ENCODE measurements at places on chromosomes 1 and 21.

DNA sequence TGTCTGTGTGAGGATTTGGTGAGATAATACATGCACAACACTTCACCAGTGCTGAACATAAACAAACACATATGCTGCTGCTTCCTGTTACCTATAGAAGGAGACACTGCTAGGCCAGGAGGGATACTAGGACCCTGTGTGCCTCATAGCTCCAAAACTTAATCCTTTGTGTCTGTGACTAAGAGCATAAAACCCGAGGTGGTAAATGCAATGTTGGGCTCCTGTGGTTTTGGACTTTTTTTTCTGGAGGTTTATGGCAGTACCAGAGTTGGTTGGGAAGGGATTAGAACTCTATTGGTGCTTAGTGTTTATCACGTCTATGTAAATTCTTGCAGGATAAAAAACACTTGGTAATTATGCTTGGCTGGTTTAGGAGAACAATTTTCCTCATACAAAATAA is 122.9 kb downstream of the NUF2 start:
- DNase-seq: no peak

DNA sequence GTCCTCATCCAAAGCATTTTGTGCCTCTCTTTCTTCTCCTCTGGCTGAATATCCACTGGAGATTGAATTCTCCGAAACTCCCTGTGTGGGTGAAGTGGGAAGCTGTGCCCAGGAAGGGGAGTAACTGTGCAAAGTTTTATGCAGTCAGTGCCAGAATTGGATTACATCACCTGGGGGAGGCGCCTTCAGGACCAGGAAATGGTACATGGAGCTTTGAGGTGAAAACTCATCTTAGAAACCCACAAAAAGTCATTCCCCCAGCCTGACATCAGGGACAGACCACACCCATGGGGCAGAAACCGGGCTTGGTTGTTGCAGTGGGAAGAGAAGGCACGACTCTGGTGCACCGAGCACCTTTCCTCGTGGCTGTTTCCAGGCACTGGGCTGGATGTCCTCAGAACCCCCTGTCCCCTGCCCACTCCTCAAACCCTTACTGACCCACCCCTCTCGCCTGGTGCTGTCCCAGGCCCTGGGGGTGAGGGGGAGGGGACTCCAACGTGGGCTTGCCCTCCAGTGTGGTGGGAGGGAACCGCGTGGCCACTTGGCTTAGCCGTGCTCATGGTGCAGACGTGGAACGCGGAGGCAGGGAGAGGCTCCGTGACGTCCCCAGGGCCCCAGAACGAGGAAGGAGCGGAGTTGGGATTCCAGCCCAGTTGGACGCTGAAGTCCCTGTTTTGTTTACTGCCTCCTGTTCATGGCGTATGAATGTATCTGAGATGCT is 15.7 kb downstream of the TFF3 start:
- DNase-seq: no peak

DNA sequence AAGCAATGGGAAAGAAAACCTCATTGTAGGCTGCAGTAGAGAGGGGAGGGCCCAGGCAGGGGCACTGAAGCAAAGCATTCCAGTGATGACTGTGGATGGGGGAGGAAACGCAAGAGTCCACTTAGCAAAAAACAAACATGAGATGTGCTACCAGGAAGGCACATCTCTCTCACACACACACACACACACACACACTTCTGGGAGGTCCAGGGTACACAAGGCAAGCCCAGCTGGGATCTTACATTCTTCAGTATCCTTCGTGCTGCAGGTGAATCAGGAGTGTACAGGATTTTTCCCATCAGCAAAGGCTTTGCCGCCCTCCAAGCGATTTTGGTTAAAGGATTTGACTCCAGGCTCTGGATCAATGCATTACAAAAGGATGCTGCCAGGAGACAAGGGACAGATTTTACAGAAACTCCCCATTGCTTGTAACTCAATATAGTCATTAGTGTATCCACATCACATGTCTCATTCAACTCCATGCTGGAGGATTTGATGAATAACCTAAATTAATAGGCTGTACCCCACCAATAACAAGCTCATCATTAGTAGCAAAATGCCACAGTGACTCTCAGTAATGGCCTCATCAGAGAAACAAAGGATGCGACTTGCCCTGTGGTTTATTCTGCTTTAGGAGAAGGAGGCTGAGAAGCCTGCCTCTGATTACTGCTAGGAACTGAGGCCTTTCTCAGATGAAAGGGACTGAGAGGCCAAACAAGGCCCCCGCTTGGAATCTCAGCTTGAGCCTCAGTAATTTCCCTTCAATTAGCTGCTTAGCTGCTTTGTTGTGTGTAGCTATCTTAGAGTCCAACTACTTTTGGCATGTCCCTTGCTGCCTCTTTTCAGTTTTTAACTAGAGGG is 41.6 kb downstream of the ABCA4 start:
- DNase-seq: no peak

DNA sequence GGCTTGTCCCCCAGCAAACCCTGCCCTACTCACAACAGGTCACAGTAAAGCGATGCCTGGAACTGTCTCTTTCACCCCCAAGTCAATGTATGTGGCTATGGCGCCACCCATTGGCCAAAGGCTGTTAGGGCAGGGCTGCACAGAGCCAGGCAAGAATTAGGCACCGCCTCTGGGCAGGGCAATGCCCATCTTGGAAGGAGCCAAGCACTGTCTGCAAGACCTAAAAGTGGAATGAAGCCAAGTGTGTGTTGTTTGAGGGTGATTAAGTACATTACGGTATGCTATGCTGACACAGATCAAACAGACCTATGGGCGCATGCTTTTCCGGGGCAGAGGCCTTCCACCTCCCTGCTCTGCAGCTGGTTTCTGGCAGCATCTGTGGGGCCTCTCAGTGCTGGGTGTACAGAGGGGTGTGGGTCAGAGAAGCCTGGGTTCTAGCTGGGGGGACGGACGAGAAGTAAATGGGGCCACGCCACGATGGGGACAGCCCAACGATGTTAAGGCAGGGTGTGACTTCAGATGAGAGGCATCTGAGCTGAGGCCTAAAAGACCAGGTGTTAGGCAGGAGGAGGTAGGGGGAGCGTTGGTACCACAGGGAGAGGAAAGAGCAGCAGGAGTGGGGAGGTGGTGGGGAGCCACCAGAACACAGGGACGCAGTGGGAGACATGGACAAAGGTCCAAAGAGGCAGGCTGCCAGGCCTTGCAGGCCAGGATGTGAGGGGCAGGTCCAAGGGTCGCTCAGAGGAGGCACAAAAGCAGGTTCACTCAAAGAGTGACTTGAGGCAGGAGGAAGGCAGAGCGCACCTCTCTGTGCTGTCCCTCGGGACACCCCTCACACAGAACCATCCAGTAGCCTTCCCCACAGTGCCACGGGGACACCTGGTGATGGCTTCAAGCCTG is 49.8 kb downstream of the ACOT7 start:
- DNase-seq: peak; percentile 68

DNA sequence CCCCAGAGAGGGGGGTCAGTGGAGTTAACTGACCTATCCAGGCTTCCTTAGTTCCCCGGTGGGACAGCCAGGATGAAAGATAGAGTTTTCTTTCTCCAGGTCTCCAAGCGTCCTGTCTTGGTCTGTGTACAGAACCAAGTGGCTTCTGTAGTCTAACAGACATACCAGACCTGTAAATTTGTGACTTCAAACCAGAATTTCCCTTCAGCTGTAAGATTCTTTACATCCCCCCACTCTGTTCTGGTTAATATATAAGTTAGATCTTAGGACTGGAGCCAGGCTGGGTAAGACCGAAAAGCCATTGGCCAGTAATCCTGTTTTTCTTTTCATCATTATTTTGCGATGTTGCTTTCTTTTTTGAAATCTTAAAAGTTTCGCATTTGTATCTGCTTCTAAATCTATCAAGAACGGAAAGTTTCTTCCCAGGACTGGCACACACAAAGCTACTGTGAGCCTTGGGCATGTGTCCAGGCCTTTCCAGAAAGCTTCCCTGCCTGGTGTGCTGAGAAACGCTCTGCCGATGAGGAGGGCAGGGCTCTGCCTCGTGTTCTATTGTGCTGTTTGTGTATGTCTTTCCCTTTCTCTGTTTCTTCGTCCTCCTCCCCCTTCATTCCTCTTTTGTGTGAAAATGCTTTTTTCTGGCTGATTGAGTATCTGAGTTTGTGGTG is 72.3 kb downstream of the RGL1 start:
- DNase-seq: no peak

DNA sequence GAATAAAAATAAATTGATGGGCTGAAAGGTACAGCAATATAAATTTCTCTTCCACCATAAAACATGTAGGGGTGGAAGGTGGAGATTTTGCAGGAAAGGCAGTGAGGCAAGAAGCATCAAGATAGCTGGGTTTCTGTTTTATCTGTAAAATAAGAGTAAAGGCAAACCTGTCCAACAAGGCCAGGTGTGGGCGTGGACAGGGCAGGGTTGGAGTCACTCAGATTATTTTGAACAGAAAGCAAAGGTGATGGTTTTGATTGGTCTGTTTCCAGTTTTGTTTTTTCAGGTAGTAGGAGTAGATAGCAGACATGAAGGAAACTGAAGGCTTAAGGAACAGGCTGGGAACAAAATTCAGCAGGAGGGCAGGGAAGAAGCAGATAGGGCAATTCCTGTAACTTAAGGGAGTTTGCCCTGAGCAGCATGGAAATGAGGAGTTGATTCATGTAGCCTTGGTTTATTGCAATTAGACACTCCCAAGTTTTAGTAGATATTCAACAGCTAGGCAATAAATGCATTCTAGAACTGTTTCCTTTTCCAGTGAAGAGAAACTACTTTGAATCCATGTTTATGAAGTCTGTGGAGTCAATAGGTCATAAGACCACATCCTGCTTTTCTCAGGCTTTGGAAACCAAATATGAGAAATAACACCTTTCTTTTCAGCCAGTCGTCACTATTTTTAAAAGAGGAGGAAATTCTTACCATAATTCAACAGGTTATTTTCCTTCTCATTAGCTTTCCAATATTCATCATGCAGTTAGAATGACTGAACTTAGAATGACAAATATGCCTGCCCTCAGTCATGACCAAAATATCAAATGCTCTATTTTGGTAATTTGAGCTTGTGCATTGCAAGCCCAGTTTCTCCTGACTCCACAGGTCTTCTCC is 38.7 kb upstream of the CD55 start:
- peak; percentile 2 for DNase-seq

- DNase-seq: peak; percentile 27
Observed at GRCh38 chr1:86616871-86617270, 70.0 kb downstream of the CLCA4 start.

DNA sequence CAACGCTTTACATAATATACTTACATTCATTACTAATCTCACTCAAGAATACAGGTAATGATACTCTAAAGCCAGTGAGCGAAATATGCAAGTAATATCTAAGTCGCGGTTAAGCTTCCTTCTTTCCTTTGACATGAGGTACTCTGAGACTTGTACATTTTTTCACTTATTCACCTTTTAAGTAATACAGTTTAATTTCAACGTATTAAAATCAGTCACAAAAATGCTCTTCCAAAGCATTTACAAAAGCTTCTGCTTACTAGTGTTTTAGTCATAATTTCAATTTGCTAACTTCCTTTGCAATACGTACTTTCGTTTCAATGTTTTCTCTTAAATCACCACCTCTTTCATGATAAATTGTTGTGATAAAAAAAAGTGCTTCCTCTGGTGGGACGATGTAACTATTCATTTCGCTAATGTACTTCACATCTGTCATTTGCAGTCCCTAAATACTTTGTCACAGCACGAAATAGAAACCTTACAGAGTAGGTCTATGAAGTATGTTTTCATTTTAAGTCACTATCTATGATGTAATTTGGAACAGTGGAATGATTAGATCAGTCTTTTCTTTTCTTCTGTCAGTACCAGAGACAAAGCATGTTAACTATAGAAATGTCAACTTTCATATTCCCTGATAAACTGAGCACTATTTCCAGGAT is 34.0 kb upstream of the ADGRL4 start:
- no peak for DNase-seq

DNA sequence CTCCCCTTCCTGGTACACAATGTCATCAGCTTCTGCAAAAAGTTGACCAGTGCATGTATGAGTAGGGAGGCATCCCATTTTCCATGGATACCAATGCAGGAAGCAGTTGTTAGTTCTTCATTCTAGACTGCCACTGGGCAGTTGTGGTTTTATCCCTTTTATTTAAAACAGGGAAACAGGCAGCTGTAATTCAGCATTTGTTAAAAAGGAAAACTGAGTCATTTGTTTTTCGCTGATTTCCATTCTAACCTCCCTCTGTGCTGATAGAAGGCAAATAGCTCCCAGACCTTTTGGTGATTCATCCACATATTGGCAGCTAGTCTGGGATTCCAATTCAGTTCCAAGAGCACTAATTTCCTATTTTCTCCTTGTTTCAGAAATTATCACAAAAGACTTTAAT is 21.1 kb upstream of the ABCA4 start:
- no peak for DNase-seq

Data from CD4-positive, alpha-beta T cell treated with Interleukin-17A for 1 hour (primary cell).